ENCODE measurements at places on chromosomes 5 and 9.

DNA sequence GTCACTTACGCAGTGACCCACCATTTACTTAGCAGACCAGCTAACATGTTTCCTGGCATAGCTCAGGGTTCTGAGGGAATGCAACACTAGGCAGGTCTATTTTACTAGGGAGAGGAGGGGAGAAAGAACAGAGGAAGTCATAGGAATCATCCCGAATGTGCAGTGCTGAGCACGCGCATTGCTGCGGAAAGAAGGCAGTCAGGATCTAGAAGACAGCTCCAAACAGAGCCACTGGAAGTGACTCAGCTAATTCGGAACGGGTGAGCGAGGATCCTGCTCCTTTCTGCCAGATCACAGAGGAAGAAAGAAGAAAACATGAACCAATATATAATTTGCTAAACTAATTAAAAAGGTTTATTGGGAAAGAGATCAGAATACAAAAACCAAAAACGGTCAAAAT is 339.8 kb downstream of the EFNA5 start:
- no peak for DNase-seq

DNA sequence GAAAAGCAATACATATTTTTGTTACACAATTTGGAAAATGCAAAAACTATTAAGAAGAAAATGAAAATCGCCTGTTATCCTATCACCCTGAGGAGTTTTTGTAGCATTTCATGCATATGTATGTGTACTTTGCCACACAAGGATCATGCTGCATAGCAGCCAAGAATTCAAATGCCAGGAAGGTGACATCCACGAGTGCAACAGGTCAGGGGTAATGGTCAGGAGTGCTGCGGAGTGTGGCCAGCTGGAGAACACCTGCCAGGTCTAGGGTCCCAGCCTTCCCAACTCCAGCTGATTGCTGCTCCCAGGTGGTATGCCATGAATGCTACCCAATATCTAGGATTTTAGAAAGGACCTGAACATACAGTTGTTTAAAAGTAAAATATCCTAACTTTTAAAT is 617.1 kb downstream of the PRELID2 start:
- no peak for DNase-seq

DNA sequence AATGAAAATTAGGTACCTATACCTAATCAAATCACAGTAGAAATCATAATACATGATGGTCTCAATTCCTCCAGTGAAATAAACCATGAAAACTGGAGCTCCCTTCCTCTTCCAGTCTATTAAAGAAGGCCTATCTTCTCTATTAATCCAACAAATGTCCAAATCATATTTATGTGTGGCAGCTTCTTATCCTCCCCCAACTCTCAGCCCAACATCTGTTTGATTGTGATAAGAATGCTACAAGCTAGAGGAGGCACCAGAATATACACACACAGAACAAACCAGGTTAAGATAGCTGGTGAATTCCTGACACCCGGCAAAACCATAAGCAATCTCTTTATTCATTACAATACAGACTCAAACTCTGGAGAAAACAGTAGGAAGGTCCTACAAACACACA is 110.8 kb downstream of the FBXL17 start:
- no peak for DNase-seq

GRCh38 chr5:59833448-59833847 is 60.1 kb downstream of the PDE4D start:
- no peak for DNase-seq

DNA sequence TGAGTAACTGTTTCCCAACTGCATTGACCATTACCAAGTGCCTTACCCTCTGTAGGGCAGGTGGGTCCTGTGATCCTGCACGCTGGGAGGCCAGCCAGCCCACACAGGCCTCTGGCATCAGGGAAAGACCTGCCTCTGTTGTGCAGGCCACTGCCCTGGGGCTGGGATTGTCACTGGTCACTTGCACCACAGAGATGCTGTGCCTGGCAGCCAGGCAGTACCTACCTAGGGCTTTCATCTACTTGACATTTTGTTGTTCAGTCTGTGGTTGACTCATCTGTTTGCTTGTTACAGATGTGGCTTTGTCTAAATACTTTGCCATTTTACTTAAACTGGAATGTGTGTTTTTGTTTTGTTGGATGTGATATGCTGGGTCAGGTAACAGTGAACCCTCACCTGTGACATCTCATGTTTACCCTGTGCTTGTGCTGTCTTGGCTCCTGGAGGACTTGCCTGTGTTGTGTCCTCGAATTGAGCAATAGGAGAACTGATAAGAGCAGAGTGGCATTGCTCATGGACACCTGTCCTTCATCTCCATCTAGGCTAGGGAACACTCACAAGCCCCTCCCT is 32.8 kb downstream of the SECISBP2 start:
- DNase-seq, result no peak

DNA sequence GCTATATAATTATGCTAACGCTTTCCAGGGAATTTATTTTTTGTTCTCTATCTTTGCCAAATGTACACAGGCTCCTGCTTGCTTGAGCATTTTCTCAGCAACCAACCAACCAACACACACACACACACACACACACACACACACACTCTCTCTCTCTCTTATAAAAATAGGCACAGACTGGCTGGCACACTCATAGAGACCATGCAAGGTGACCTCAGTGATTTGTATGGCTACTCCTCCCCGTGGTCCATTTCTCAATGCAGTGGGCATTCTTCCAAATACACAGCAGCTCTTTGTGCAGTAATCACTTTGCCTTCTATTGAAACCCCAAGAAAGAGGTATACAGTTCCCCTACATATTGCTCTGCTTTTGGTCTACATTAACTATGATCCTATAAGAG is 416.0 kb downstream of the MAN2A1 start:
- DNase-seq, result no peak

Data from stimulated activated CD8-positive, alpha-beta memory T cell treated with anti-CD3 and anti-CD28 coated beads, Interleukin-4, amount 100 ng/mL, for 1 hour (primary cell).